ENCODE measurements at places on chromosomes 1 and 21.

GRCh38 chr1:221164029-221164428, 284.8 kb downstream of the HLX start:
- DNase-seq: peak; percentile 43

DNA sequence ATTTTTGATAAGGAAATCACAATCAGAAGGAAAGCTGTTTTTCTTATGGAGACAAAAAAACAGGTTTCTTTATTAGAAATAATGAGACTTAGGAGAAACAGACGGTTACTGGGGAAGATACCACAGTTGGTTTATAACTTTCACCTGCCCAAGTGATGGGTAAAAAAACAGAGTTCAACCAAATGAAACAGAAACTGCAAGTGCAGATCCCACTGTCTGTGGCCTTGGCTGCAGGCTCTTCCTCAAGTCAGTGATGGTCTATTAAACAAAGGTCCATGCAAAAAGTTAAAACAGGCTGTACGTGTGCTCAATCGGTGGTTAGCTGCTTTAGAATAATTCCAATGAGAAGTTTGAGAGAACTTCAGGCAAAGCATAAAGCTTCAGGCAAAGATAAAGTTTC, 112.1 kb upstream of the NEGR1 start:
- DNase-seq: no peak

- DNase-seq: peak; percentile 80
Measured at GRCh38 chr1:93681101-93681988, at the start of gene BCAR3. TSS of gene BCAR3 (minus strand) at chr1:93681837. CDS start at chr1:93674930, 6,907 bp downstream.

- DNase-seq: no peak
Measured at GRCh38 chr1:15259622-15260007, 12.6 kb downstream of the FHAD1 start.

DNA sequence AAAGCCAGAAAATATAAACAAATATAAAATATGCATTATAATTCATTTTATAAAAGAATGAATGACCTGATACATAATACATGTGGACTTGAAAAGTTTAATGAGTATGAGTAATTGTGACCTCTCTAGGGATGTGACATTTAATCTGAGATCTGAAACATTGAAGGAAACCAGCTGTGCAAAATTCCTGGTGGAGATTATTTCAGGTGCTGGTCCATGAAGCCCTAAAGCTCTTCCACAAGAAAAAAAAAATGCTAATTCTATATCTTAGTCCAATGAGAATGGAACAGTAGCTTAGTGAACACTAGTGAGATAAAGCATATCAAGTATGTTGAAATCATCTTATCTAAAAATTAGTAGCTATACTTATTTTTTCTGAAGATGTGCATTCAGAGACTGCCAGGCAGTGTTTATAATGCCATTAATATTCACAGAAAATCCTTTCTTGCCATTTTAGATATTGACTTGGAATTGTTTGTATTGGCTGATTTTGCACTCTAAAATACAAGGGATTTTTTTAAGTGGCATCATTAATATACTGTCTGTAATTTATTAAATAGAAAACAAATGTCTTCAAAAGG, 1485.9 kb downstream of the PLA2G4A start:
- DNase-seq: no peak

DNA sequence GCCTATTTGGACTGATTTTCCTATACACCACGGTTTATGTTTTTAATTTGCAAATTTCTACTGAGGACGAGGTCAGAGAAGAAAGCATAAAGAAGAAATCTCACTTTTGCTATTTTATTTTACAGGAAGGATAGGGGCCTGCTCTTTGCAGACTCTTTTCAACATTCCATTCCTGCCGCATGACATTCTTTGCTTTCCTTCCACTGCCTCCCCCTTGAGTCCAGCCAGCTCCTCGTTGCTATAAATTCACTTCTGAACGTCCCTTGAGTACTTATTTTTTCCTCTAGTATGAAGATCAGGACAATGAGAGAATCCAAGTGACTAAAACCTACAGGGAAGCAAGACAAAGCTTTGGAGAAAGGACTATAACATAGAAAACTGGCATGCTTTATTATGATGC, 53.4 kb upstream of the PTGFR start:
- DNase-seq: peak; percentile 21

DNA sequence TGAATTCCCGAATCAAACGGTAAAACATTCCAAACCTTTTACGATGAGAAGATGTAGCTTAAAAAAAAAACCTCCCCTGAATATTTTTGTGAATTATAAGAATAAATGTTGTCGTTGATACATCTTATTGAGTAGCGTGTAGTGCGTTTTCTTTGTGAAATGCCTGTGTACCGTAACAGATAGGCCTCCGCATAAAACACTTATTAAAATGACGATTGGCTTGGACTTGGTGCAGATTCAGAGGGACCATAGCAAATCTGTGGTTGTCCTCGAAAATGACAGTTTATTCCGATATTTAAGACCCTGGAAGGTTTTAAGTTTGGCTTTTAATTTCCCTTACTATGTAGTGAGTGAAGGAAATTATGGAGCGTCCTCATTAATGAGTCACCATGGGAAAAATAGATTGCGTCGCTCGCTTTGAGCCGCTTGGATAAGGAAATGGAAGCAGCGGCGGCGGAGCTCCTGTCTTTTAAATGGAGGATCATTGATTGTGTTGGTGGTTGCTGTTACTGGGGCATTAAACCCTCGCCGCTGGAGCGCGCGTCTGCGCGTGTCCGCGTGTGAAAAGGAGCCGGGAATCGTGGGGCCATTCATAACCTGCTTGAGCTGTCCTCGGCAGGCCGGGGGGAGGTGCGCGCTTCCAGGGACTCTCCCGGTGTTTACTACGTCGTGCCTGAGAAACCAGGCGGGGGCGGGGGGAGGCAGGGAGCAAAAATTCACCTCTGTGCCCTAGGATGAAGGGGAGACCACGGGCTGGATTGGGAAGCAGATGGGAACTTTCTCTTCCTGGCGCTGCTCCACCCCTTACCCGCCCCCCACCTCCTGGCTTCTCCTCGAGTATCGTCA, 1.6 kb downstream of the SPEN start:
- peak; percentile 91 for DNase-seq

GRCh38 chr1:152141971-152142584, 16.9 kb downstream of the RPTN start:
- peak; percentile 73 for DNase-seq

- DNase-seq: no peak
Measured at GRCh38 chr1:27548858-27549719, 54.9 kb downstream of the AHDC1 start.

Measured in EL (cell line).